ENCODE measurements at places on chromosomes 16 and 17.

DNA sequence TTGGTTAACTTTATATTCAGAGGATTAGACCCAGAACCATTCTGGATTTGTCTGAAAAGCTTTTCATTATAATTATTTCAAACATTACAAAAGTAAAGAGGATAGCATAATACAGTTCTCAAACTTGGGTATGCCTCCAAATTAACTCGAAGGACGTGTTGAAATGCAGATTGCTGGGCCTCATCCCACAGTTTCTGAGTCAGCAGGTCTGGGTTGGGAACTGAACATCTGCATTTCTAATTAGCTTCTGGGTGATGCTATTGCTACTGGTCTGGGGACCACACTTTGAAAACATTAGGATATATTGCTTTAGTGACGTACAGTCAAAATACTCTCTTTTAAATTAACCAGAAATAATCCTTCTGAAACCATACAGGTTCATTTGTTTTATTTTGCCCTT lies 10.0 kb downstream of the TPPP3 start:
- DNase-seq, result no peak

- DNase-seq, result no peak
These were observed 11.4 kb downstream of the SLFN5 start for GRCh38 chr17:35254107-35254773.

- DNase-seq, result peak; percentile 48
These were observed 23.8 kb downstream of the COTL1 start for GRCh38 chr16:84593825-84594724.

DNA sequence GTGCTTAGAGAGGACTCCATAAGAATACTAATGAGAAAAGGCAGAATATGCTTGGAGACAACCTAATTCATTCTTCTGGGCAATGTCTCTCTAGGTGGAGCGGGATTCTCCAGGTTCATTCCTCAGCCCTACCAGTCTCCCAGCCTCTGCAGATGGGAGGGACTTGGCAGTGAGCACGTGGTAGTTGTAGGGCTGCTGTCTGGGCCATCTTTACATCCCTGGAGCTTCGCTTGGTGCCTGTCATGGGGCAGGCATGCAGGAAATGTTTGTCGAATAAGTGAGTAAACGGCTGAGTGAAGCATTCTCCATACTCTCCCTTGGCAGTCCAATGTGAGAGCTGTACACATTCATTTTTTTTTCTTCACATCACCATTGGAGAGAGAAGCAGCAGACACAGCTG lies 387.5 kb downstream of the UTP18 start:
- no peak for DNase-seq

Data from activated CD4-positive, CD25-positive, alpha-beta regulatory T cell treated with anti-CD3 and anti-CD28 coated beads, Interleukin-2, amount 50 U/mL, for 16 hours (primary cell).